ENCODE measurements at places on chromosomes 2 and 18.

GRCh38 chr2:128605931-128606330 is 287.3 kb upstream of the HS6ST1 start:
- DNase-seq, result no peak

DNA sequence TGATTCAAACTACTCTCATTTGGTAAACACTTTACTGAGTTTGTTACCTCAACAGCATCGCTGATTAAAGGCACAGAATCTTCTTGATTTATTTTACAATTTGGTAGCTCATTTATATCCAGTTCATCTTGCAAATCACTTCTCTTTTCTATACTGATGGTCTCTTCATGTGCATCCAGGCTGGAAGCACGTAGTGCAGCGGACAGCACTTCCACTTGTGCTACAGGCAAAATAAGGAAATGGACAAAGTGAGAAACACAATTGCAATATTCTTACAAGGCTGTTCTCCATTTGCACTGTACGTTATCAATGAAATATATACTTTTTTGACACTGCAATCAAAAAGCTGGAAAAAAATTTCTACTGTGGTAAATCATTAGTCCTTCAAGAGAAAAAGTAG is 51.0 kb downstream of the PPP4R1 start:
- DNase-seq, result no peak

DNA sequence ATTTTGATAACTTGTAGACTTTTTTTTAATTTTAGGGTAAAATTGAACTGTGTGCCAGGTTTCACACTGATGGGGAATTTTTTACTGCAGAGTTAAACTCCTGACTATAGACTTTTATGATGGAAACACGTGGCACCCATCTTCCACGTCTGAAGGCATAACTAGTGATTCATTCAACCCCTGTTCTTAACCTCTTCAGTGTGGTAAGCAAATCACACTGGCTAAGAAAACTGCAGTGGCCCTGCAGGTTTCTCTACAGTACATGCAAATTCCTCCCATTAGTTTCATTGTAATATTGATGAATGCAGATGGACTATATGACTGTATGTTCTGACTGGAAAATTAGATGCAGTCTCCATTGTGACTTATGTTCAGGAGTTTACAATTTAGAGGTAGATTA is 47.2 kb downstream of the SMAD4 start:
- DNase-seq, result no peak

- DNase-seq, result no peak
These were observed 193.3 kb downstream of the RNF152 start for GRCh38 chr18:61699397-61700110.

DNA sequence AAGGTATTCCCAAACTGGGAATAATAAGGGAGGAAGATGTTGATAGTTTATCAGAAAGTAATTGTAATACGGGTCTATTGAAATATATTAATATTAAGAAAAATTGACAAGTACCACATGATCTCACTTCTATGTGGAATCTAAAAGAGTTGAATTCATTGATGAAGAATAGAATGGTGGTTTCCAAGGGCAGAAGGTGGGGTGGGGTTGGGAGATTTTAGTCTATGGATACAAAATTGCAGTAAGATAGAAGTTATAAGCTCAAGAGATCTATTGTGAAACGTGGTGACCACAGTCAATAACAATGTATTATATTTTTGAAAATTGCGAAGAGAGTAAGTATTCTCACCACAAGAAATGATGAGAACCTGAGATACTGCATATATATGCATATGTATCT is 38.9 kb downstream of the COL3A1 start:
- no peak for DNase-seq

DNA sequence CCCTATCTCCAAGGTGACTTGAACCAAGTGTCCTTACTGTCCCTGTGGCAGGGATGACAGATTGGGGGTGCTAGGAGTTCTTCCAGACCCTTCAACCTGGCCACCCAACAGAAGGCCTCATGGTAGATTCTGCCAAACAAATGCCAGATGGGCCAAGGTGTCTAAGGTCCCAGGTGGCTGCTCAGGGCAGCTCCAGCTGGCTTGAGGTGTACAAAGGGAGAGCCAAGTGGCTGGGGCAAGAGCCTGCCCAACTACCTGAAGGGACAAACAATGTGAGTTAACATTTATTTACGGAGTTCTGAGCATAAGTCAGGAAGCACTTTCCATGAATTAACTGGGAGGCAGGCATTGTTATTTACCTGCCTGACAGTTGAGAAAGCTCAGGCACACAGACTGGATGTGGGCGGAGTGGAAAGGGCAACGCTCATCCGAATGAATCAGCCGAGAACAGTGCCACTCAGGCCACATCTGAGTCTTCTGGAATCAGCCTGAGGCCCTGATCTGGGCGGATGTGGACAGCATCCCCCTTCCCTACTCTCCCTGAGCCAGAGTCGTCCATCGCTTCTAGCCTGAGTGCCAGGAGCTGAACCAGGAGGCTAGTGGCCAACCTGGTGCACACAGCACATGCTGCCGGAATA is 4.4 kb upstream of the KCNIP3 start:
- DNase-seq, result no peak

DNA sequence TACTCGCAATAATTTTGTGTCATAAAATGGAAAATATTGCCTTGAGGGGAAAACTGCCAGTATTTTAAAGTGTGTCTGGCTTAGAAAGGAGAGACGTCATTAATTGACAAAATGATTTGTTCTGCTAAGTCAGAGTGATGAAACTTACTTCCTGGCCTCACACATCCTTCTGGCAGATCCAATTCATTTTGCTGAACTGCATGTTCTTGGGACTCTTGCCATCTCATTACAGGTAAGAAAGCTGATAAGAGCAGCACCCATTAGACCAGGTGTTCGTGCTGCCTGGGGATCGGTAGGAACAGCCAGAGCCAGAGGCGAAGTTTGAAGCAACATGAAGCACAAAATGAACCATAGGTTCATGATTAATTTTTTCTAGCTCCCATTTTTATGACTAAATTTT is 38.0 kb downstream of the KCNE4 start:
- no peak for DNase-seq

DNA sequence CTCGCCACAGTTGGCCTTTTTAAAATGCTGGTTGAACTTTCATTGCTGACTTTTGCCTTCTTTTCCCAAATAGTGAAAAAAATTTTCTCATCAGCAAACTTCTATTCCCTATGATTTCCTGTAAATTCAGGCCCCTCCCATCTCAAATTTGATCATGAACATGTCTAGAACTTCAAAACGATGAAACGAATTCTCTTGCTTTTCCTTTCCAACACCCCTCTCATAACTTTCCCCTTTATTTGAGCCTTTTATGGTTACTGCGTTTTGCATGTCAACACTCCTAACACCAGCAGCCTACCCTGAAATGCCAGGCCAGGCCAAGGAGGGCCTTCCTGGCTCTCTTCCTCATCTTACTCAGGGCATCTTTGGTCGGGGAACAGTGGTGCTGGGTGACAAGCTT is 1.7 kb upstream of the HOXD13 start:
- no peak for DNase-seq

DNA sequence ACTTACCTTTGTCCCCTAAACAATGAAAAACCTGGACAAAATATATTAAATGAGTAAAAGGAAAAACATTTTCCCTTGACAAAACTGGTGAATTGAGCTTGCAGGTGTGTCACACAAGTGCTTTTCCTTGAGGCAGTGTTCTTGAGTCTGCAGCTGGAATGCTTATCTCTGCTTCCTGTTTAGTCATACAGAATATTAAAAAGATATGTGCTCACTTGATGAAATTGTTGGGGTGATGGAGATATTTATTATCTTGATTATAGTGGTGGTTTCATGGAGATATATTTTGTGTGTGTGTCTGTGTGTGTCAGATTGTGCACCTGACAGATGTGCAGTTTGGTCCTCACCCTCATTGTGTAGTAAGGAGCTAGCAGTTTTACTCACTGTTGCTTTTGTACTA is 3.3 kb downstream of the TAF1B start:
- no peak for DNase-seq

GRCh38 chr2:100006516-100006915 is 135.9 kb downstream of the AFF3 start:
- no peak for DNase-seq

DNA sequence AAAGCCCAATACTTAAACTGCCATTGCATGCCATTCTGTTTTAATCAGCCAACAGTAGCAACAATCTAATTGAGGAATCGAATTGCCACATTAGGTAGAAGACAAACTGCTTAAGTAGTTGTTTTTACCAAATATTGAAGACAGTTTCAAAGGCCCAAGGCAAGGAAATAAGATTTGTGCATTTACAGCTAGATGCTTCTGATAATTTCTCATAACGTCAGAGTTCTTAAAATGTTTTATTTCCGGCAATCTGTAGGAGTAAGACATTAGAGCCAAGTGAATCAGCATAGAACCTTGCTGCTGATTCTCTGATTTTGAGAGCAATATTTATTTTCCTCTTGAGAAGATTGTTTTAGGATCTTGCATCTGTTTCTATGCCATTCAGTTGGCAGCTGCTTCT is 174.3 kb downstream of the RBM43 start:
- no peak for DNase-seq

DNA sequence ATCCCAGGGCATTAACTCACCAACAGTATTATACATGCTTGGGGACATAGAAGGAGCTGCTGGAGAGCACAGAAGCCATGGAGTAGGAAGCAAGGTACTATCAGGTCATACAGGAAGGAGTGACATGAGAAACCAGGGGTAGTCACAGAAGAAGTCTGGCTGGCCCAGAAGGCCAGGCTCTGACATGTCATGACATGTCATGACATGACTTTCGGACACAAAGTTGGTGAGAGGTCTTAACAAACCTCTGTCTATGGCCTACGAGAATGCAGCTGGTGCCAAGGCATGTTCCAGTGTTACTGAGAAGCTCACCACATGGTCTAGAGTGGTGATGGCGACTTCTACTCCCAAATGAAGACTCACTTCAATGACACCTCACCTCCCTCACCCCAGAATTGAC is 3.3 kb upstream of the CERS6 start:
- DNase-seq, result no peak

DNA sequence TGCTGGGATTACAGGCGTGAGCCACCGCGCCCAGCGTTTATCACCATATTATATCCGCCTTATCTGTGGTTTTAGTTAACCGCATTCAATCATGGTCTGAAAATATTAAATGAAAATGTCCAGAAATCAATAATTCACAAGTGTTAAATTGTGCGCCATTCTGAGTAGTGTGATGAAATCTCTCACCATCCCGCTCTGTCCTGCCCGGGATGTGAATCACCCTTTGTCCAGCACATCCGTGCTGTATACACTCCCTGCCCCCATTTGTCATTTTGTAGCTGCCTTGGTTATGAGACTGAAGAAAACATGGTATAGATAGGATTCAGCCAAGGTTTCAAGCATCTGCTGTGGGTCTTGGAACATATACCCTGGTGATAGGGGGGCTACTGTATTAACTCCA is 70.7 kb downstream of the TIMM21 start:
- DNase-seq, result no peak

- DNase-seq, result no peak
These were observed 63.7 kb upstream of the ZCCHC2 start for GRCh38 chr18:62458868-62459716.

- no peak for DNase-seq
These were observed 22.1 kb downstream of the TNP1 start for GRCh38 chr2:216837740-216838139.

GRCh38 chr2:184938221-184938985 is 340.1 kb downstream of the ZNF804A start:
- peak; percentile 8 for DNase-seq

GRCh38 chr2:71526975-71527374 is 73.6 kb downstream of the DYSF start:
- no peak for DNase-seq

- no peak for DNase-seq
These were observed 53.4 kb downstream of the STK25 start for GRCh38 chr2:241454837-241455485.

- DNase-seq, result no peak
These were observed 25.5 kb downstream of the EPB41L3 start for GRCh38 chr18:5518179-5518770.

- DNase-seq, result no peak
These were observed 36.5 kb downstream of the AP1S3 start for GRCh38 chr2:223800908-223801307.

GRCh38 chr18:39969803-39970494 is 1985.1 kb upstream of the PIK3C3 start:
- no peak for DNase-seq

- peak; percentile 52 for DNase-seq
These were observed 19.1 kb downstream of the EFHD1 start for GRCh38 chr2:232652505-232652851.

DNA sequence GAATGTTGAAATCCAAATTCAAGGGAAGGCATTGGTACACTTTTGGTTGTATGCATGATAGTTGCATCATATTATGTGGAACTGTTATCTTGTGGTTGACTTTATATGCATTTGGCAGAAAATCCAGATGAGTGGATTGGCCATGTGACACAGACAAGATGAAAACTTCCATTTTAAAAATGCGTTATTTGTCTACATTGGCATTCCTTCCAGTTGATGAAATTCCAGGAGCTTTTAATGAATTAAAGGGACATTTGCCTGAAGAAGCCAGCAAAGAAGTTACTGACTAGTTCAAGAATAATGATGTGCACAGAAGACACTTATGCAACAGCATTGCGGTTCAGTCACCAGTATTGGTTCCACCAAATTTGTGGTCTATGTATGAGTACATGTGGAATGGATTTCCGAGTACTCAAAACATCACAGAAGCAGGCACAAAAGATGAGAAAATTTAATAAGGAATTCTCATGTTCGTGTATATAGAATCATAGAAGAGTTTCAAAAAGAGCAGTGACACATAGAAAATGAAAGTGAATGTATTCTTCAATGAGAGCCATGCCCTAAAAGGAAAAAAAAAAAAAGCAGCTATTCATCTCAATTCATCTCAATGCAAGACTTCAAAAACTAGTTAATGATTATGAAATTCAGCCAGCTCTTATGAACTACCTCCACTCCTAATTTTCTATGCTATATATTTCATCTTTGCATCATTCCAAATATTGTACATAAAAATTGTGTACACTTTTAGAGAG is 232.1 kb downstream of the RBM43 start:
- no peak for DNase-seq

DNA sequence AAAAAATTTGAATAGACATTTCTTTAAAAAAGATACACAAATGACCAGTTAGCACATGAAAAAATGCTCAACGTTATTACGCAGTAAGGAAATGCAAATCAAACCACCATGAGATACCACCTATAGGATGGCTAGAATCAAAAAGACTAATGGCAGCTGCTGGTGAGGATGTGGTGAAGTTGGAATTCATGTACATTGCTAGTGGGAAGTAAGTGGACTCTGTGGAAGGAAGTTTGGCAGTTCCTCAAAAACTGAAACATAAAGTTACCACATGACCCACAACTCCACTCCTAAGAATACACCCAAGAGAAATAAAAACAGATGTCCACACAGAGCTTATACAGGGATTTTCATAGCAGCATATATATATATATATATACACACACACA is 51.2 kb downstream of the MBP start:
- DNase-seq, result no peak

- DNase-seq, result no peak
These were observed 23.3 kb downstream of the TTC32 start for GRCh38 chr2:19878268-19879046.

Measured in ELF-1 (cell line).